Central memory CD4-positive, alpha-beta T cell (primary cell): ENCODE measurements at places on chromosomes 7 and 10.

GRCh38 chr10:129690248-129691070 lies 223.4 kb downstream of the MGMT start:
- DNase-seq = no peak

GRCh38 chr10:31578181-31578852 lies 259.3 kb downstream of the ZEB1 start:
- DNase-seq = no peak

DNA sequence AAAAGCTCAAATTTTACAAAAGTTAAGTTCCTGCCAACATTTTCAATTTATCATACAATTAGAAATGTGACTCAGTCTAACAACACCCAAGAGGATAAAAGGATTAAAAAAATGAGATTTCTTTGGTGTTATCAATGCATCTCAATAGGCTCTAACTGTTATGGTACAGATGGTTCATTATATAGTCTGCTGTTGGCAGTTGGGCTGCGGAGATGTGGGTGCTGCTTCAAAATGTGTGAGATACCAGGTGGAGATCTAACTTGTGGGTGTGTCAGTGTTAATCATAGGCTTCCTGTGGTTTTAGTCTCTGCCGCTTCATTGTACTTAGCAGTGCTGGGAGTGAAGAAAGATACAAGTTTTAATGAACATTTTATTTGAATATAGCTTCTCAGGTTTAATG lies 231.2 kb downstream of the EXOC4 start:
- peak; percentile 9 for DNase-seq

- DNase-seq = no peak
These were observed 10.9 kb downstream of the CCDC186 start for GRCh38 chr10:114163062-114163461.

DNA sequence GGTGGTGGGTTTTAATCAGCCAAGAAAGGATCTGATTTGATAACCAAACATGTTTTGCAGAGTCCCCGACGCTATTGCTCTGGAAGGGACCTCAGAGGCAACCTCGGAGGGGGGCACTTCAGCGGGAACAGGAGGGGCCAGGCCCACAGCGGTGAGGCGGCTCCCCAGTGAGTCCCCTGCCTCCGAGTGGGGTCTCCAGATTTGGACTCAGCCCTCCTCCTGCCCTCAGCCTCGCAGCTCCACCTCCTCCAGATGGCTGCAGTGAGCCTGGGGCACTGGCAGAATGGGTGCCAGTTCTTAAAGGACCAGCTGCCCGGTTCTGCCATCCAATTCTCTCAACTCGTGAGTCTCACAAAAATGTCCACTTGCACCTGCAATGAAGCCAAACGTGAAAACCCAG lies 61.0 kb upstream of the NANOS1 start:
- DNase-seq = no peak

DNA sequence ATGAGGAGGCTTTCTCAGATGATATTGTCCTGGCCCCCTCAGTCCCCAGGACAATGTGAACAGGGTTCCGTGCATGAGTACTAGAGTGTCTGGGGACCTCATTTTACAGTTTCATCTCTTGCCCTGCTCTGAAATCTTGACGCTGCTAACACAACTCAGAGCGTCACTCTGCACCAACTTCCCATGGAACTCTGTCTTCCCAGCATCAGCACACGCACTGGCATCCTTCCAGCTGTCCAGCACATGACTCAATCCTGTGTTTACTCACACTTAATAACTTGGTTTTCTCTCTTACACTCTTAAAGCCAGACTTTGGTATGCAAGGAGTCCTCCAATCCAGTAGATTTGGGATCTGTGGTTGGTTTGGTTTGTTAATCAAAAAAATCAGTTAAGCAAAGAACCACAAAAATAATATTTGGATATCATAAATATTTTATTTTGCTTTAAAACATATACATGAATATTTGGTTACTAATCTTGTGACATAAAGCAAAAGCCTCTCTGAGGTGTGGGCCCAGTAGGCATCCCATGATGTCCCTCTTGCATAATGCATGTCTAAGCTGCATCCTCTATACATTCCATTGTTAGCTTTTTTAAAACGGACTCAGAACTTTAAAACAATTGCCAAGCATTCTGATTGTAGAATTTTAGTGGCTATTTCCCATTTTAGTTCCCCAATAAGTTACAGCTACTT lies 131.0 kb downstream of the CXCL12 start:
- DNase-seq = no peak

DNA sequence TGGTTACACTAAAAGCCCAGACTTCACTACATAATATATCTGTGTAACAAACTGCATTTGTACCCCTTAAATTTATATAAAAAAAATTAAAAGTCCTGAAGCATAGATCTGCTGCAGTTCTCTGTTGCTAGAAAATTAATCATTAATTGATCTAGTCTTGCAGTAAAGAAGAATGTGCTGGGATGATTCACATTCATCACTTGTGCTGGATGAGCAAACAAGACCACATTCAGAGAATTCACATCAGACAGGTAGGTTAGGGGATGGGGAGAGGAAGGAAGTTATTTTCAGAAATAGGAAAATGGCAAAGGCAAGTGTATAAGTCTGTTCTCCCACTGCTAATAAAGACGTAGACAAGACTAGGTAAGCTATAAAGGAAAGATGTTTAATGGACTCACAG lies 1019.0 kb downstream of the KCNMA1 start:
- no peak for DNase-seq

DNA sequence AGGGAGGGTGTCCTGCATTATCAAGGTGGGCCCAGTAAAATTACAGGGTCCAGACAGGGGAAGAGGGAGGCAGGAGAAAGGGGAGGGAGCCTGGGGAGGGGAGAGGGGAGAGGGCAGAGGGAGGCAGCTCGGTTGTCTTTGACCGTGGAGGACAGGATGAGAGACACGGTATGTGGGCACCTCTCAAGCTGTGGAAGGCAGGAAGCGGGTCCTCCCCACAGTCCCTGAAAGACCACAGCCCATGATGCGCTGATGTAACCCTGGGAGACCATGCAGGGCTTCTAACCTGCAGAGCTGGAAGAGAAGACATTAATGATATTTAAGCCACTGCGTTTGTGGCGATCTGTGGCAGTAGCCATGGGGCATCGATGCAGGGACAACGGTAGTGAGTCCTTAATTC lies 27.2 kb upstream of the MNX1 start:
- DNase-seq = no peak

- no peak for DNase-seq
These were observed 50.6 kb upstream of the DUSP5 start for GRCh38 chr10:110446954-110447608.

- no peak for DNase-seq
These were observed 494 bp upstream of the CFAP43 start for GRCh38 chr10:104232613-104233102.

DNA sequence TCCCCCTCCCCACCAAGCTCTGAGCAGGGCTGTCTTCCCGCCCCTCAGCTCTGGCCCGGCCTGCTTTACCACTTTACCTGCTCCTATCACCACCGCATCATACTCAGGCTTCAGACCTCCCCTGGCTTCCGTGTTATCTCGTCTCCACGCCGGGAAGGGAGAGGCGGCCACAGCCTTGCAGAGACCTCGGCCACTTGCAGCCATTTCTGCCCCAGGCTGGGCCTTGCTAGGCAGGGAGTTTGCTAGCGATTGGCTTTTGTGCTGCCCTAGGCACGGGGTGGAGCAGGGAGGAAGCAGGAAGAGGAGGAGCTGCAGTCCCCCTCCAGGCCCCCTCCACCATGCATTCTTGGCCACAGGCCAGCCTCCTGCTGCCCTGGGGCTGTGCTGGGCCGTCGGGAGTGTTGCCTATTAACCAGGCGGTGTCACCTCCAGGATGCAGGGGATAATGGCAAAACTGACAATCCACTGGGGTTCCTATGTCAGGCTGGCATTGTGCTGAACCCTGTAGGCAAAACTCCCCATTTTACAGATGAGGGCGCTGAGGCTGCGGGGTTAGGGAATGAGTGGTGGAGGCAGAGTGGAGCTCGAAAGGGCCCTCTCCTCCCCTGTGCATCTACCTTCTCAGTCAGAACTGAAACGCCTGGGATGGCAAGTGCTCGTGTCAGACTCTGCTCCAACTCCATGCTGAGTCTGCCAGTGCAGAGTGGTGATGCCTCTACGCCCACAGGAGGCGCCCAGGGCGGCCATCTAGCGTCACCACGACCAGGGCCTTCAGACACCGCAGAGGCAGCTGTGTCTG lies at the start of gene PYROXD2:
Gene PYROXD2 (minus strand): TSS at position 251 of the 799 bp plus-strand sequence. CDS start 47 bp downstream, at position 204.
- peak; percentile 40 for DNase-seq

DNA sequence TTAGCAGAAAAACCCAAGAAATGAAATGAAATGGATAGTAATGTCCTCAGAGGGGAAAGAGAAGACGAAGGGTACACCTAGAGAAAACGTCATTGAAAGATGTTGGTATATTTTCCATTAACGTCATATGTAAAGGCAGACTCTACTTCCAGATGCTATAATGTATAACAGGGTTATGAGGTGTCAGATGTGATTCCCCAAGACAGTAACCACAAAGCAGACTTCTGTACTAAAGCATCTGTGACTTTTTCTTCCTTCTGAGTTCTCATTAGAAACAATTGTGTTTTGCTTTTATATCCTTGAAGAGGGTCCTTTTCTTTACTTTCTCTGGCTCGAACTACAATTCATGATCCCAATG lies 37.4 kb downstream of the LRRC72 start:
- DNase-seq = no peak

DNA sequence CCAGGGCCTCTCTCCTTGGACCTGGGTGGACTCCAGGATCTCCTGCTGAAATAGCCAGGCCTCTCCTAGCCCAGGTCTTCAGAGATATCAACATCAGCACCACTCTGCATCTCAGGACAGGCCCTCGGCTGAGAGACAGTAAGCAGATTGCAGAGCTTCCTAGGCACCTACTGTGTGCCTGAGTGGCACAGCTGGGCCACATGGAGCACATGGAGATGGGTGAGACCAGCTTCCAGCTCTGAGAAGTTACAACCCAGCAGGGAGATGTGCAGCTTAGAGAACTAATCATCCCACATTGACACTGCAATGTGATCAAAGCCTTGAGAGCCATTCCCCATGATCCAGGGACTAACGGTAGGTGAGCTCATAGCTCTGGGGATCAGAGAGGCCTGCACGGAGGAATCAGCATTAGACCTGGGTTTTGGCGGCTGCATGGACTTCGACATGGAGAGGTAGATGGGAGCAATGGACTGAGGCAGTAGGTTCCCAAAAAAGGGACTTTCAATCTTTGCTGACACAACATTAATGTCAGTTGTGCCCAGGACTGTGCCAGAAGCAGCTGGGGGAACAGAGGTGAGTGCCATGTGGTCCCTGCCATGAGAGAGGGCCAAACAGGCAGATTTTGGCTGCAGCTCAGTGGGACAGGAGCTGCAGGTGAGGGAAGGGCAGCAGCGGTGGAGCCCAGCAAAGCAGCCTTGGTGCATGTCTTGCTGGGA lies 76.0 kb upstream of the LEP start:
- no peak for DNase-seq

DNA sequence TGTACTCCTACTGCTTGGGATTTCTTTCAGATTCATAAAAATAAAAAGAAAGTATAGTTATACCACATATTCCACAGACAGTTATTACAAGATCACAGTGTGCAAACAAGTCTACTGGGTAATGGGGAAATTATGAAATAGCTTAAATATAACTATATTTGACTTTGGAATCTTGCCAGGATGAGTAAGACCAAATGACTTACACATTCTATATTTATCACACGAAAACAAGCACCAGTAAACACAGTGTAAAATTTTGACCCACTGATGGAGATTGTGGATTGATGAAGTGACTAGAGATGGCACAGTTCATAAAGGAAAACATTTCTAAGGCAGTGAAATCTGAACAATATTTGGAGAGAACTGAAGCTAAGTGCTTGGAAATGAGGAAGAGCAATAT lies 339.7 kb downstream of the THSD7A start:
- DNase-seq = no peak

DNA sequence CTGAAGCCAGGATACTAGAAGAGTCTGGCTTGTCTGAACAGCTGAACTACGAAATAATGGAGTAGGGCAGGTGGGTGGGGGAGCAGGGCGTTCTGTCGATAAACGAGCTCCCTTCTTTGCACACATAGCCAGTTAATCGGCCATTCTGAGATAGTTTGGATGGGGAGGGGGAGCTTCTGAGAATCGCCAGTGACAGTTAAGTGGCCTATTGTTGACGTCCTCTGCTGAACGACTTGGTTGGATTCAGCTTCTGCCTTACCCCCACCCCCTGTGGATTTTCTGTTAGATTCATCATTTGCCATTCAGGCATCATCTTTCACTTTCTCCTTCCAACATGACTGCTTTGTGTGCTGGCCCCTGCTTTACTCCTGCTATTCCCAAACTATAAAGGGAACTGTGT lies 520 bp downstream of the CPA5 start:
- no peak for DNase-seq

GRCh38 chr7:83478616-83479015 lies 170.3 kb downstream of the SEMA3E start:
- DNase-seq = no peak

DNA sequence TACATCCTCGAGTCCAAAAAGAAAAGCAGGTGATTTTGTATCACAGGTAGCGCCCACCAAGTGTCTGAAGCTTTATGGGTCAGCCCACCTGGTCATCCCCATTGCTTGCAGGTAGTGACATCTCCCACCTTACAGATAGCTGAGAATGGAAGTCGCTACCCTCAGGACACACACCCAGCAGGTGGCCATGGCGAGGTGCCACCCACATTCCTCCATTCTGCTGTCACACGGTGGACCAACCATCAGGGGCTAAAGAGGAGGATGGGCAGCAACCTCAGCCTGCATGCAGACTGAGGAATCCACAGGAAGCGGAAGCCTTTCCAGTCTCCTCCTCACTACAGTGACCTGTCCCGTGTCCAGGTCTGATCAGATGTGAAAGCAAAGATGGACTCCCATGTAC lies 162.8 kb downstream of the PAXIP1 start:
- no peak for DNase-seq

- no peak for DNase-seq
These were observed 56.5 kb downstream of the PWWP2B start for GRCh38 chr10:132453470-132453861.

GRCh38 chr10:21289961-21290360 lies 235.5 kb downstream of the SKIDA1 start:
- DNase-seq = no peak

DNA sequence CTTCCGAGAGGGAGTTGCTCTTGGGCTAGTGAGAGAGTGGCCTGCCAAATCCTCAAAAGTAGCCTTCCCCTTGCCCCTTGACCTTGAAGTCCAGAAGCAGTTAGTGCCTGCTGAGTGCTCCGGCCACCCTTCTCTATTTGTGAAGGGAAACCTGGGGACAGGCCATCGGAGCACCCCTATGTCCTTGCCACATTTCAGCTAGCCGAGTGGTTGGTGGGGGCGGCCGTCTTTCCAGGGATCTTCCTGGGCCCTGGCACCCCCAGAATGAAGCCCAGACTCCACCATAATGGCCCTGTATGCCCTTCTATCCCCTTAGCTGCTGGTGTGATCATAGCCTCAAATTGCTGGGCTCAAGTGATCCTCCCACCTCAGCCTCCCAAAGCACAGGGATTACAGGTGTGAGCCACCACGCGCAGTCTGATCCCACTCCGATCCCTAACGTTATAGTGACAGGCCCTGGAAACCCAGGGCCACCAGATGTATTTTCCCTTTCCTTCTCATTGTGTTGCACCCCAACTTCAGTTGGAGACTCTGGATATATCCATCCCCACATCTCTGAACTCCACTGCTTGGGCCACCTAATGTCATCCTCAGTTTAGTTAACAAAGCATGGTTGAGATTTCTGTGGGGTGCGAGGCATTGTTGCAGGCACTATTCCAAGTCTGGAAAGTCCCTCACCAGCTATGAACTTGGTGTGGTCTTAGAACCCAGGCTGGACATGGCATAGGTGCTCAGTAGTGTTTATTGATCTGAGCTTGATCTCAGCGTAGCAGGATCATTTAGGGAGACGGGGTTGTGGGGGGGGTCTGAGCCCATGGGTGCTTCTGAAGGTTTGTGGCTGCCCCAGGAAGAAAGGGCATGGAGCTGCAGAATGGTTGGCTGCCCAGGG lies 1.6 kb downstream of the TSPAN14 start:
- no peak for DNase-seq

- no peak for DNase-seq
These were observed 45.5 kb upstream of the RHOBTB1 start for GRCh38 chr10:60989400-60989876.
